ENCODE measurements at places on chromosomes 7 and 10. TPM values are rescaled to one million over a fixed set of nuclear protein-coding genes. Genes with fewer than 3 reads are reported as not detected.

Gene PON1
- total RNA-seq, result not detected

Gene MTURN
- 24.6 TPM for total RNA-seq

Gene PODXL
- 0.34 TPM for total RNA-seq

Gene KCTD7
- 3.4 TPM for total RNA-seq

Gene TFEC
- under 0.01 TPM for total RNA-seq

Gene CDC14C
- 0.07 TPM for total RNA-seq

Gene PAX2
- not detected for total RNA-seq

Gene GCK
- total RNA-seq, result 0.34 TPM

Gene OPALIN
- total RNA-seq, result not detected

Gene ALOX5
- 5.6 TPM for total RNA-seq

Gene GIMAP1
- not detected for total RNA-seq

Gene OR6B1
- total RNA-seq, result not detected

Gene ASIC3
- total RNA-seq, result 0.34 TPM

Gene EBF3
- total RNA-seq, result not detected

Gene SPDYE18
- not detected for total RNA-seq

Gene LAMB1
- 224 TPM for total RNA-seq

Measured in nasal cavity respiratory epithelium epithelial cell of viscerocranial mucosa (primary cell).